ENCODE measurements at places on chromosomes 2 and 18. TPM values are rescaled to one million over a fixed set of nuclear protein-coding genes. Genes with fewer than 3 reads are reported as not detected.

Gene PID1
- total RNA-seq: 17.7 TPM

Gene RTP5
- total RNA-seq: not detected

Gene ELP2
- 278 TPM for total RNA-seq

Gene CNDP2
- 125 TPM for total RNA-seq

Gene NEURL3
- not detected for total RNA-seq

Gene TSPYL6
- not detected for total RNA-seq

Gene NTSR2
- total RNA-seq: not detected

Gene ZC3H15
- total RNA-seq: 44.3 TPM

GRCh38 chr18:41993151-41993550 lies 38.1 kb downstream of the PIK3C3 start:
- DNase-seq: no peak

Data from stomach (tissue), 19 donors.